Stomach (tissue), 19 donors: ENCODE measurements at places on chromosomes 7 and 10. TPM values are rescaled to one million over a fixed set of nuclear protein-coding genes. Genes with fewer than 3 reads are reported as not detected.

CXCL12 gene
- 52.3 TPM for total RNA-seq

CYP2W1 gene
- not detected for total RNA-seq

AGR3 gene
- not detected for total RNA-seq

PRPS1L1 gene
- not detected for total RNA-seq

OTUD1 gene
- total RNA-seq, result 14.6 TPM

DENND2A gene
- 4.1 TPM for total RNA-seq

PIK3CG gene
- 7.0 TPM for total RNA-seq

ADRA2A gene
- 1.7 TPM for total RNA-seq

GPR15LG gene
- total RNA-seq, result not detected

NPFFR1 gene
- total RNA-seq, result under 0.01 TPM

LLCFC1 gene
- total RNA-seq, result not detected

MMP21 gene
- not detected for total RNA-seq

DNA sequence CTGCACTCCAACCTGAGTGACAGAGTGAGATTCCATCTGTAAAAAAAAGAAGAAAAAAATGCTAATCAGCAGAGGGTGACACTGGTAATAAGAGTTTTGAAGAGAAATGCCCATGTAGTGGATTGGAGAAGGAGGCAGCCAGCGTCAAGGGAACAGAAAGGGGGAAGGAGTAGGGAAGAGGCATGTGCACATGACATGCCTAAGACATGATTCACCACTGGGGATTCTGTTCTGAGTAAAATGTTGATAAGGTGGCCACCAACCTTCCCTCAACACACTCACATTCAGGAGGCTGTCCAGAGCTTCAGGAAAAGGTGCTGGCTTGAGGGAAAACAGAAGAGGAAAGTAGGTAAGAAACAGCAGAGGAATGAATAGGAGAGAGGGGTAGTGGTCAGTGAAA, 39.9 kb downstream of the AKR1D1 start:
- no peak for DNase-seq

DNA sequence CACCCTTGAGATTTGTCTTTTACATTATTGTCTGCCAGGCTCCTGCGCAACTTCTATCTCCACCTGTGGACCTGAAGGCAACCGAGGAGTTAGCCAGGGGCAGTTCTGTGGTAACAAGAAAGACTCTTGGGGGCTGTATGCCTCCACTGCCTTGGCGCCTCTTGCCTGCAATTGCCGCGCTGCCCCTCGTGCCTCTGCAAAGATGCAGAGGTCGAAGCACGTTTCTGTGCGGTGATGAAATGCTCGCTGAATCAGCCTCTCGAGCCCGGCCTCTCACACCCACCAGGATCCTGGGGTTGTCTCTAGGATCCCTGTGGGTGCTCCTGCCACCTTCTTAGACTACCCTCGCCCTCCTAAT, 486 bp upstream of the LHFPL3 start:
- DNase-seq, result no peak

DNA sequence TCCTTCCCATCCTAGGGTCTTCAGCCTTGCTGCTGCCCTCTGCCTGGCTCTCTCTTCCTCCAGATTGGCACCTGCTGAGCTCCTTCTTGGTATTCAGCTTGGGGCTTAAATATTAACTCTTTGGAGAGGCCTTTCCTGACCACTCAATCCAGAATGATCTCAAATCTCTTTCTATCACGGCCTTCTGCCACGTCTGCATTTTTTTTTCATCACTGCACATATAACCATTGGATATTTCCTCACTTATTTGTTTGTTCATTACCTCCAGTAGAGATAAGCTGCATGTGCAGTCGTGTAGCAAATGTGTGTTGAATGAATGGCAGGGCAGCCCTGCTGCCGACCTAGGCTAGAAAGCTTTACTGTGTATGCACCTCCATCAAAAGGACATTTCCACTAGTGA, 51.6 kb upstream of the MPP7 start:
- DNase-seq, result peak; percentile 62

GRCh38 chr10:79446758-79447084, 1.3 kb upstream of the ZCCHC24 start:
- DNase-seq, result no peak

- no peak for DNase-seq
These were observed 38.4 kb downstream of the DNAJC1 start for GRCh38 chr10:21964983-21965665.

GRCh38 chr10:111139567-111139966, 62.7 kb downstream of the ADRA2A start:
- no peak for DNase-seq

DNA sequence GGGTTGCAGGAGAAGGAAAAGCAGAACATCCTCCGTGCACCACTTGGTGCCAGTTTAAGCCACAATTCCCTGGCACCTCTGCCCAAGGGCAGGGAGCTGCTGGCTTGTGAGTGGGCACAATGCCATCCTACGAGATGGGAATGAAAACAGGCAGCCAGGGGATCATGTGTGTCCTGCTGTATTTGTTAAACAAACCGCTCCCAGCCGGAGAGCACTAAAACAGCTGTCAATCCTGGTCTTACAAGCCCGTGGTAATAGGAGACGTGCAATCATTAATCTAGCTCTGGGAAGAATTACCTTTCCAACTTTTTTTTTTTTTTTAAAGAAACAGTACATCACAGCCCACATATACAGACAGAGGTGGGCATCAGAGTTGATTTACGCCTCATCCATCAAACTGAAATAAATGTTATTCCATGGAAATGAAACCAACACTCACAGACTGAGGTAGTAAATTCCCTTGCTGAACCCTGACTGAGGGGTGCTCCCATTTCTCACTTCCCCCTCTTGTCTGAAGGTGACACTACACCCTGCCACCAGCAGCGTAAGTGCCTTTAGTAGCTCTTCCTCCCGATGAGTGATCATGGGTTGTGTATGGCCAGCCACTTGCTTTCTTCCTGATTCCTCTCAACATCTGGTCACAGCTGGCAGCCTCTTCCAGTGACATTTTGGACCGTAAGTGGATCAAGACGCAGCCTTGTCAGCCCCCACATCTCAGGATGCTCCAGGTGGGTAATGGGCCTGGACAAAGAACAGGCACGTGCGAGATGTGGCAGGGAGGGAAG, 143.8 kb downstream of the TEX36 start:
- DNase-seq, result peak; percentile 69

- DNase-seq, result no peak
These were observed 83.6 kb downstream of the FANK1 start for GRCh38 chr10:125979976-125980375.

DNA sequence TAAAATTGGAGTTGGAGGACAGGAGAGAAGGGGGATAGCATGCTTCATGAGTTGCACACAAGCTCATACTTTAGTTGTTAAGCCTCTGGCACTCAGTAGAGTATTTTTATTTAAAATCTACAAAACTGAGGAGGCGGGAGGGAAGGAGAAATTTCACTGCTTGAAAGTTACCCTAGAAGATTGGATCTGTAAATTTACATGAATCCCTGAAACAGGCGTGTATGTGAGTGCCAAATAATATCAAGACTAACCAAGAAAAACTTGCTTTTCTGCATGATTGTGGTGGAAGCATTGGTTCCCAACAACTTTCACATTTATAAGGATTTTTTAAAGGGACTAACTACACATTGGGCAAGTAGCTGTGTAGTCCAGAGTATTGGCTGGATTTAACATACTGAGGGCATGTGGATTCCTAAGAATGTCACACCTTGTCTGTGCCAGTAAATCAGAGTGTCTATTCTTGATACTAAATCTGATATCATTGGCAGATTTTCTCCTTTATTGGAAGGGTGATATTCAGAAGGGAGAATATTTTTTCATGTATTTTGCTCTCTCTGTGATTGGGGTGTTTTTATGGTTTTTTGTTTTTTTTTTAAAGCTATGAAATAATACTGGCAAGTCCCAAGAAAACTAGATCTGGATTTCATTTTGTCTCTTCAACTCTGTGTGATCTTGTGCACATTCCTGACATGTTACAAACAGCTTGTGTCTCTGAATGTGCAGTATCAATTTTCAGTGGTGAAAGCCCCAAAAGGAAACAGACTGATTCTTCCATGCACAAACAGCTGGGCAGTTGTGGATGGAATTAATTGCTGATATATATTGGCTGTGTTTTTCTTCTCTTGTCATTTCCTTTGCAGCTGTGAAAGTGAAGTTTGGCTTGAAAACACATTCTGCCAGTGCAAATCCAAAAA, 67.2 kb downstream of the ADD3 start:
- DNase-seq, result peak; percentile 75

DNA sequence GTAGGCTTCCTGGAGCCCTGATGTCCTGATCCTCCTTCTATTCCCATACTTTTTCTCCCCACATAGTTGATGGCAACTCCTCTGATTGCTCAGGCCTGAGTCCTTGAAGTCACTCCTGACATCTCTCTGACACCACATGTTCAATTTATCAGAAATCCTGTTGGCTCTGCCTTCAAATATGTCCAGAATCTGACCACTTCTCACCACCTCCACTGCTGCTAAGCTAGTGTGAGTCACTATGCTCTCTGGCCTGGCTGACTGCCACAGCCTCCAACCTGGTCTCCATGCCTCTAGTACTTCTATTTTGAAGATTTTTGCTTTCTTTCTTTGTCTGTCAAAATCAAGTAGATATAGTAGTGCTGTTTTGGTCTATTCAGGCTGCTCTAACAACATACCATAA, 53.0 kb downstream of the TMEM229A start:
- DNase-seq, result no peak

- DNase-seq, result no peak
These were observed 11.6 kb downstream of the GATA3 start for GRCh38 chr10:8066124-8066523.

- no peak for DNase-seq
These were observed 5.0 kb downstream of the CLRN3 start for GRCh38 chr10:127887541-127888415.

- no peak for DNase-seq
These were observed 30.8 kb downstream of the STRIP2 start for GRCh38 chr7:129465080-129465479.

DNA sequence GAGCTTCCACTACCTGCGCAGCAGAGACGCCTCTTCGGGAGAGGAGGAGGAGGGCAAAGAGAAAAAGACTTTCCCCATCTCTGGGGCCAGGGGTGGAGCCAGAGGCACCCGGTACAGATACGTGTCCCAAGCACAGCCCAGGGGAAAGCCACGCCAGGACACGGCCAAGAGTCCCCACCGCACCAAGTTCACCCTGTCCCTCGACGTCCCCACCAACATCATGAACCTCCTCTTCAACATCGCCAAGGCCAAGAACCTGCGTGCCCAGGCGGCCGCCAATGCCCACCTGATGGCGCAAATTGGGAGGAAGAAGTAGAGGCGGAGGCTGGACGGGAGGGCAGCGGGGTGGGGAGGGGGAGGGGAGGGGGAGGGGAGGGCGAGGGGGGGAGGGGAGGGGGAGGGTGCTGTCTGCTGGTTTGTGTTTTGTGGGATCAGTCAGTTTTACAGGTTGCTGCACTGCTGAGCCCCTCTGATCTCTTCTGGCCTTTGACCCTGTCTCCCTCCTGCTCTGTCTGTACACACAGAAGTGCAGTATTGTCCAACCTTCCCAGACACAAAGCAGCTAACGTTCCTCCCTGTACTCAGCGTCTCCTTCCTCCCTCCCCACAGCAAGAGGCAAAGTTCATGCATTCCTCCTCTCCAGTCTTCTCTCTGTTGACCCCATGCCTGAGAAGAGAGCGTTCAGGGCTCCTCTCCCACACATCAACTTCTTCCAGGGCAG, 9.3 kb downstream of the UCN3 start:
- DNase-seq, result no peak

DNA sequence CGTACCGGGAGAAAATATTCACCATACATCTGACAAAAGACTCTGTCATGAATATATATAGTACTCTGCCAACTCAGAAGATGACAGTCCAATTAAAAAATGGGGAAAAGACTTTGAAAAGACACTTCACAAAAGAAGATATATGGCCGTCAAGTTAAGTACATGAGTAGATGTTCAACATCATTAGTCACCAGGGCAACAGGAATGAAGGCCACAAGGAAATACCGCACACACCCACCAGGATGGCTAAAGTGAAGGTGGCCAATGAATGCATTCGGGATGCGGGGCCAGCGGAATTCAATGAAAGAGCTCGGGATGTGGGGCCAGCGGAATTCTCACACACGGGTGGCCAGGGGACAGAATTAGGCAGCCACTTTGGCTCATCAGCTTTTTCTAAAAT, 42.2 kb downstream of the MAD1L1 start:
- peak; percentile 9 for DNase-seq

DNA sequence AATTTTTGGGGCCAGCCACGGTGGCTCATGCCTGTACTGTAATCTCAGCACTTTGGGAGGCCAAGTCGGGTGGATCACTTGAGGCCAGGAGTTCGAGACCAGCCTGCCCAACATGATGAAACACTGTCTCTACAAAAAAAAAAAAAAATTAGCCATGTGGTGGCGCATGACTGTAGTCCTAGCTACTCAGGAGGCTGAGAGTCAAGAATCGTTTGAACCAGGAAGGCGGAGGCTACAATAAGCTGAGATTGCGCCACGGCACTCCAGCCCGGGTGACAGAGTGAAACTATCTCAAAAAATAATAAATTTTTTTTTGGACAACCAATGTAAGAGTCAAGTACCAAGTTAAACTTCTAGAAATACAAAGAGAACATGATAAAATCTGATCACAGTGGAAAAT, 164.6 kb downstream of the AVL9 start:
- no peak for DNase-seq

DNA sequence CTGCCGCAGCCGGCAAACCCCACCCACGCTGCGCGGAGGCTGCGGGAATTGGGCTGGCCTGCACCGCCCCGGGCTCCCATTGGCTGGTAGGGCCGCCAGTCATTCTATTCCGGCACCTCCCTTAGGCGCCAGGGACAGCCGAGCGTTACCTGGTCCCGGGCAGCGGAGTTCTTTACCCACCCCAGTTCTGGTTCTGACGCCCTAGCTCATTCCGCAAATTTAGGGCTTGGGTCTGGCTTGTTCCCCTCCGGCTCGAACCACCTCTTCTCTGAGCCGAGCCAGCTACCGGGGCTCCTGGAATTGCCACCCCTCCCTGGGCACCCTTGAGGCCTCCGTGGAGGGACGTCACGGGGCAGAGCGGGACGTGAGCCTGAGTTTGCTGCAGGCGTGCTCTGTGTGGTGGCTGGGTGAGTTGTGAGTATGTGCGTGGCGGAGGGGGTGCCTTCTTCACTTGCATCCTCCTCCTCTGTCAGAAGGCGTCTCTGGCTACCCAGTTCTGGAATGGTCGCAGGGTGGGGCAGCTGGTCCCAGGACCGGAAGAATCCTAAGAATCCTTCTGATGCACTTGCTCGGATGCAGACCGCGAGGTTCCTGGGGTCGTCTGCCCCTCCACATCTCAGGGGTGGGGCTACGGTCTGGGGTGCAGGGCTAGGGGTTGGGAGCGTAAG, at the start of the genes PDZD7 and SFXN3:
Gene PDZD7, minus strand, starts transcription at position 2 of the 668 bp plus-strand sequence. CDS start 910 bp downstream, outside the sequence.
Gene SFXN3, plus strand, starts transcription at position 107 of the 668 bp plus-strand sequence. CDS start 3,461 bp downstream, outside the sequence.
- DNase-seq, result peak; percentile 98

- DNase-seq, result no peak
These were observed 342.8 kb downstream of the DNAJB6 start for GRCh38 chr7:157679607-157680006.

- DNase-seq, result peak; percentile 58
These were observed 177.4 kb upstream of the NPVF start for GRCh38 chr7:25405736-25406135.
